ENCODE measurements at places on chromosomes 11 and 22. TPM values are rescaled to one million over a fixed set of nuclear protein-coding genes. Genes with fewer than 3 reads are reported as not detected.

DNA sequence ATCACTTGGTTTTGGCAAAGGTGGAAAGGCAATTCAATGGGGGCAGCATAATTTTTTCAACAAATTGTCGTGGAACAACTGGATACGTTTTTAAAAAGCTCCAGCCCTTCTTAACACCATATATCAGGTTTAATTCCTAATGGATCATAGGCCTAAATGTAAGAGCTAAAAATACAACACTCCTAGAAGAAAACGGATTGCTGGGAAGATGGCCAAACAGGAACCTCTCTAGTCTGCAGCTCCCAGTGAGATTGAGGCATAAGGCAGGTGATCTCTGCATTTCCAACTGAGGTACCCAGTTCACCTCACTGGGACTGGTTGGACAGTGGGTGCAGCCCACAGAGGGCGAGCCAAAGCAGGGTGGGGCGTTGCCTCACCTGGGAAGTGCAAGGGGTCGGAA is 32.4 kb upstream of the SCGB1D1 start:
- no peak for DNase-seq

GRCh38 chr22:45804986-45805325 is 133.3 kb downstream of the ATXN10 start:
- DNase-seq = peak; percentile 98

DNA sequence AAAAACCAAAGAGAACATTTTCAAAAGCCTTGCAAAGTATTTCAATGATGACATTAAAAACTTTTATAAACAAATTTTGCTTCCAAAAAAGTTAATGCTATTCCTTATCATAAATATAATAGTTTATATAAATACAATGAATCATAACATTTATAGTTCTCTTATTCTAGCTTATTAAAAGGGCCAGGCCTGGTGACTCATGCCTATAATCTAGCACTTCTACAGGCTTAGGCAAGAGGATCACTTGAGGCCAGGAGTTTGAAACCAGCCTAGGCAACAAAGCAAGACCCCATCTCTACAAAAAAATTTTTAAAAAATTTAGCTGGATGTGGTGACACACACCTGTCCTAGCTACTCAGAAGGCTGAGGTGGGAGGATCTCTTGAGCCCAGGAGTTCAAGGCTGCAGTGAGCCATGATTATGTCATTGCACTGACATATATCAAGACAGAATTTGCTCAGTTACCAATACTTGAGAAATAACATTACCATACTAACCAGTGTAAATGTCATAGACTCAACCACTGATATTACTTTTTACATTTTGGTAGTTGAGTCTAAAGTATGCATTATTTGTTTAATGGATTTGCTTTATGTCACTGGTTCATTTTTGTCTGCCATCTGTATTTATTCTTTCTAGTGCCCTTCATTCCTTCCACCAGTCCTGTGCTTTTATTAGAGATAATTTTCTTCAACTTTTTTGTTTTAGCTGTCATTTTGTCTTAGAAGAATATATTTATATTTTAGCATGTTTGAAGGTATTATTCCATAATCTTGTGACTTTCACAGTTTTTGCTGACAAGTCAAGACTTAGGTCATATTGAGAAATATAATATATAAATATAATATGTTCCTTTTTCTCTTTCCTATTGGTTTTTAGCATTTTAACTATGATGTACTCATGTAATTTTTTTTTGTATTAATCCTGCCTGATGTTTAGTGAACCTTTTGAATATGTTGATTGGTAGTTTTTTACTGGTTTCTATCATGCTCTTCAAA is 56.2 kb downstream of the CYP2R1 start:
- no peak for DNase-seq

- no peak for DNase-seq
These were observed 11.6 kb upstream of the OOSP4B start for GRCh38 chr11:60005360-60005759.

DNA sequence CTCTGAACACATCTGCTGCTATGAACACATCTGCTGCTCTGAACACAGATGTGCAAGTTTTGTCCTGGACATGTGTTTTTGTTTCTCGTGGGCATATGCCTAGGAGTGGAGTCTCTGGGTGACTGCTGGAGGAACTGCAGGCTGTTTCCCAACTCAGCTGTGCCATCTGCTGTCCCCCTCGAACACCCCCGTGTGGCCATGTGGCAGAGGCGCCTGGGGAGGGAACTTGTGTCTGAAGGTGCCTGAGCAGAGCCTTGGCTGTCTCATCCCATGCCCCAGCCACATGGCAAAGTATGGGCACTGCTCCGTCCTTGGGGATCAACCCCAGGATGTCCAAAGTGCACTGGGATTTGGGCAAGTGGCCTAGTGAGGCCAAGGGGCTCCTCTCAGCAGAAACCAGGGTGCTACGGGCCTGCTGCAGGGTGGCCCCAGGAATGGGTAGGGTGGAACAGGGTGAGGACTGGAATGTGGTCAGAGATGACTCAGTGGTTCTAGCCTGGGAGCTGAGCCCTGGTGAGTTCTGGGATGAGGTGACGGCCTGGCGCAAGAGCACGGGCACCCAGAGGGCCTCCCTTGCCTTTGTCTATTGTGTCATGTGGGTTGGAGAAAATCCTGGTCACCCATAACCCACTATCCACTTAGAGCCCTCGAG is 14.7 kb downstream of the GATD1 start:
- peak; percentile 75 for DNase-seq

Gene PKDREJ
- not detected for total RNA-seq

Gene MGAT3
- 0.64 TPM for total RNA-seq

DNA sequence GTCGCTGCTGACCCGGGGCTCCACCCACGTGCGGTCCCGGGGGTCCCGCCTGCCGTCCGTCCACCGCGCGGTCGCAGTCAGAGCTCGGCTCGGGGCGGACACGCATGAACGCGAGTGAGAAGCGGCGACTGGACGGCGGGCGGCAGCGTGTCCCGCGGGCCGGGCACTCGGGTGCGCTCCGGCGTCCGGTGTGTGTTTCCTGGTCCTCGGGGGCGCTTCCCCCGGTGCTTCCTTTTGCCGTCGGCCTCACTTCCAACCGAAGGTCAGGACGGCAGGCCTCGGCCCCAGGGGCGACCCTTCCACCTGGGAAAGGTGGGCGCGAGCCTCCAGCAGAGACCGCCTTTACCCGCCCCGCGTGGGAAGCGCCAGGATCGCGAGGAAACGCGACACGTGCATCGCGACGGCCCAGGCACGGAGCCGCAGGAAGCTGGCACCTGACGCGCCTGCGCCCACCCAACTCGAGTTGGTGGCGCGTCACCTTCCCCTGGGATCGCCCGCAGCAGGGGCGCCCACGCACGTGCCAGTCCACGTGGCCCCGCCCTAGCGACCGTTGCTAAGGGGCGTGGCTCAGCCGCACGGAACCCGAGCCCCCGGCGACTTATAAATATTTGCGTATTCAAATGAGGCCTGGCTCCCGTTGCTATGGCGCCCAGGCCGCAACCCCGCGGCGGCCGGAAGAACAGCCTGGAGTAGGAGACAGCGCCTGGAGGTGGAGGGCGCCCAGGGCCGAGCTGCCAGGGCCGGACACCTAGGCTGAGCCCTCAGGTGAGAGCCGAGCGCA is at the start of gene LRRC56:
Gene LRRC56 (plus strand): TSS at position 687 of the 781 bp plus-strand sequence. CDS start 3,158 bp downstream, outside the sequence.
- peak; percentile 92 for DNase-seq

Gene CNGA4
- 0.43 TPM for total RNA-seq

Gene HBD
- 0.43 TPM for total RNA-seq

DNA sequence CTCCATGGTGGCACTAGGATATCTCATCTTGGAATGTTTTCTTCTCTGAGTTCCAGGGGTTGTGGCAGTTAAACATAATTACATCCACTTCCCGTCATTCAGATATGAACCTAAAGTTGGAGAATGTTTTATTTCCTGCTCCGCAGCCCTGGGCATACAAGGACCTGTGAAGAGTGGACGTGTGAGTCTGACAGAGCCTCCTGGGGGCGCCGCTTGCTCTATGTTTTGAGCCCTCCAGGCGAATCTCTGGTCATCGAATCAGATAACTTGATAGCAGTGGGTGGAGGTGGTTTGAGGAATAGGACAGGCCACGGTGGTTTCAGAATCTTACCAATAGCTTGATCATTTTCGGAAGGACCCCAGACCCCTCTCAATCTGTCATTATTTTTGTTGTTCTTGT is 174.2 kb downstream of the NTM start:
- no peak for DNase-seq

DNA sequence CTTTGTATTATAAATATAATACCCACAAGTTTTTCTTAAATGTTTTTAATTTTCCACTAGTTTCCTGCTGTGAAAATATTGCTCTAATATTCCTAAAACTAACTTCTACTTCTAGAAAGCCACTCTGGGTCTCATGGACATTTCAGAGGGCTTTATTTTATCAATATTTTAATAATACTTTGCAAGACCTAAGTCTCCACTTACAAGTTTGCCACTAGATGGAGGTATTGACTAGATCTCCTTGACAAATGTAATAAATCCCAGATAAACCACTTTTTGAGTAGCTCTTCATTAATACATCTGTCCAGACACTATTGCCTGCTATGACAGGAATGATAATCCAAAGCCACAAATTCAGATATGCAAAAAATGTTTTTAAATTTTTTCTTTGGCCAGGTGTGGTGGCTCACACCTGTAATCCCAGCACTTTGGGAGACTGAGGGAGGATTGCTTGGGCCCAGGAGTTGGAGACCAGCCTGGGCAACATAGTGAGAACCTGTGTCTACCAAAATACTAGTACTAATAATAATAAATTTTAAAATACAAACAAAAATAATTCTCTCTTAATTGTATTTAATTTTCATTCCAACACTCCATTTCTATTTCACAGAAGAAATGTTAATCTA is 3.5 kb upstream of the ACAT1 start:
- DNase-seq = peak; percentile 67

GRCh38 chr11:47564933-47565339 is 463 bp upstream of the PTPMT1 start:
- no peak for DNase-seq

- no peak for DNase-seq
These were observed 95.3 kb downstream of the NTM start for GRCh38 chr11:131465746-131466145.

GRCh38 chr11:115338476-115338875 is 165.7 kb downstream of the CADM1 start:
- DNase-seq = peak; percentile 19

GRCh38 chr11:44467931-44468330 is 97.5 kb upstream of the CD82 start:
- no peak for DNase-seq

Gene NNMT
- 505 TPM for total RNA-seq

DNA sequence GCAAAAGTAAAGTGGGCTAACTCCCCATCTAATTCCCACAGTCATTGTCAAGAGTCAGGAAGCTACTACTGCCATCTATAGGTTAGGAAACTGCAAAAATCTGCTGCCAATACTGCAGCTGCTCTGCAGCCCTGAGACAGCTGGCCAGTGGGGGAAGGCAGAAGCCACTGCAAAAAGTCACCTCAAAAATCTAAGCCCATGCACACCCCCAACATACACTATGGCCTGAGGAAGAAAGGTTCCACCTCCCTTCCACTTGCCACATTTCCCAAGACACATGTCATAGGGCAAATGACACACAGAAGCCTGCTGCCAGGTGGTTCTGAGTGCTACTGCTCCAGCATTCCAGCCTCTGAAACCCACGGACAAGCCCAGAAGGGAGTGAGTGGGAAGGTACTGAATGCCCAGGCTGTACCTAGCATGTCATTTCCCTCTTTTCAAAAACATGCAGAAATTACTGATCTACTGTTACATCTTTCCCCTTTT is 36.9 kb downstream of the DGCR2 start:
- peak; percentile 37 for DNase-seq

- DNase-seq = peak; percentile 27
These were observed 23.0 kb downstream of the C22orf23 start for GRCh38 chr22:37930270-37930951.

- no peak for DNase-seq
These were observed 130.9 kb upstream of the SEZ6L start for GRCh38 chr22:26038365-26038764.

Gene BTG4
- total RNA-seq = not detected

GRCh38 chr11:87463486-87464102 is 425.9 kb downstream of the TMEM135 start:
- peak; percentile 17 for DNase-seq

DNA sequence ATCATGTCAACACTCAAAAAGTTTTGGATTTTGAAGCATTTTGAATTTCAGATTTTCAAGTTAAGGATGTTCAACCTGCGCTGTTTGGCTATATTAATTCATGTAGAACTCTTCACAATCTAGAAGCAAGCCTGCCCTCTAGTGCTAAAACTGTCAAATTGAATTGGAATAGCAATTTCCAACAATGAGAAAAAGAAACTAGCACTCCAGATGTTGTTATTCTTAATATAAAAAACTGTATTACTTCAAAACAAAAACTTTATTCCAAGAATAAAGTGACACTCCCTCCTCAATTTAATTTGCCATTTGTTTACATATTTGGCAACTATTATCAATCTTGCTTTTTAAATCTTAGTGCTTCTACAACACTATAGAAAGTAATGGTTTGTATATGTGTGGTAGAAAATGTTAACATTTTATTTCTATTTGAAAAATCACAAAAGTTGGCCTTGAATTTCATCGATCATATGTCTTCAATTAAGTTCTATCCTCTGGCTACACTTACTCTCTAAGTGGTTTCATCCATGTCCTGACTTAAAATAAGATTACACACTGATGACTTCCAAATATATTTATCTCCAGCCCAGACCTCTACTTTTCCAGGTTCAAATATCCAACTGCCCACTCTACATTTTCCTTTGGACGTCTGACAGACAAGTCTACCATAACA is 36.6 kb downstream of the DCUN1D5 start:
- DNase-seq = peak; percentile 64

Data from fibroblast of villous mesenchyme (primary cell).